ENCODE measurements at places on chromosomes 1 and 21. TPM values are rescaled to one million over a fixed set of nuclear protein-coding genes. Genes with fewer than 3 reads are reported as not detected.

DNA sequence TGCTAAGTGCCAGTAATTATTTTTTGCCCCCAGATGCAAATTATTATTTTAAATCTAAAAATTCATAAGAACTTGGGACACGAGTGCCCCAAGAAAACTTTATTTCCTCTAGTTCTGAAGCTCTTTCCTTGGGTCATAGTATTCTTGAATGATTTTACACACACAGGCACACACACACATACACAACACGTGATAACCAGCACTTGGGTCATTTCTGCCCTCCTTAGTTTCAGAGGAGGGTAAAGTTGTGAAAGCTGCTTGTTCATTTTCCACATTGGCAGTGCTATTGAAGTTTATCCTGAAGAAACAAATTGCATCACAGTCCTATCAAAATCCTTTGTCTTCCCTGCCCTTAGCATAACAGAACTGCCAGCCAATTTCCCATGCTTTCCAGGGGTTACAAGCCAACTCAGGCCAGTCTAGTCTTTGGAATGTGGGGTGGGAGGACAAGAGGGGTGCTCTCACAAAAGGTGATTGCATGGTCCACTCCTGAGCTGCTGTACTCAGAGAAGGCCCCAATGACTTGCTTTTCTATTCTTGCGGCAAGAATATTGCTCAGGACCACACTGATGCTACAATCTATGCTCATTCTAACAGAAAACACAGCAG is 98.5 kb upstream of the POGK start:
- no peak for DNase-seq

- DNase-seq = no peak
Observed at GRCh38 chr1:102884238-102884637, 224.1 kb downstream of the COL11A1 start.

GRCh38 chr1:83882906-83883305 is 116.0 kb downstream of the TTLL7 start:
- no peak for DNase-seq

DNA sequence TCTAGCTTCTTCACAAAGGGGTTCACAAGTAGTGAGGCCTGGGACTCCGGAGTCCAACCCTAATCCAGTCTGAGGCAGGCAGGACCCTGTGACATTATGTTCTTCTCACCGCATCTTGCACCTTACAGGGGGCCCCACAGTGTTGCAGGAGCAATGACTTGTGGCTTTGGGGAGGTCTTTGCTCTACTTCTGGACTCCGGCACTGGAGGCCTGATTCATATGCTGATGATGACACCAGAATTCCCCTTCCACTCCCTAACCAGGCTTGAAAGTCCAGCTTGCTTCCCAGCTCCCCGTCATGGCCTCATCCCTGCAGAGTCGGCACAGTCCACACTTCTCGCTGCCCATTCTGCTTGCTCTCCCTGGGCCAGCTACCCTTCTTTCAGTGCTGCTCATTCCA is 96.3 kb upstream of the SLC44A3 start:
- DNase-seq = no peak

DNA sequence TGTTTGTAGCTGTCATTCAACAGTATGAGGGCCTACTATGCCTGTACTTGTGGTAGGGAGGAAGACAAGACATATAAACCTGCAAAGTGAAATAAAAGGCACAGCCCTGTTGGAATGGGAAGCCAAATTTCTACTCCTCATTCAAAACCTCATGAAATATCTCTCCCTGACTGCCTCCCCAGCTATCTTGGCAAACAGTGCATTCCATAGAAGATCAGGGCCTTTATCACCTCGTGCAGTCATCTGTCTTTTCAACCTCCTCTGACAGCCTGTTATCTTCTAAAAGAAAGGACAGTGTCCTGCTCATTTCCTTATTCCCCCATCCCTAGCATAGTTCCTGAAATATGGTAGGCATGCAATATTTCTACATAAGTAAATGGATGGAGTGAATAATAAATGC is 71.0 kb downstream of the SH3GLB1 start:
- no peak for DNase-seq

The MAP3K21 gene
- 1.8 TPM for total RNA-seq
